ENCODE measurements at places on chromosomes 6 and 20.
A peak's percentile ranks its signal among the peaks of the same experiment; 100 is the strongest.

DNA sequence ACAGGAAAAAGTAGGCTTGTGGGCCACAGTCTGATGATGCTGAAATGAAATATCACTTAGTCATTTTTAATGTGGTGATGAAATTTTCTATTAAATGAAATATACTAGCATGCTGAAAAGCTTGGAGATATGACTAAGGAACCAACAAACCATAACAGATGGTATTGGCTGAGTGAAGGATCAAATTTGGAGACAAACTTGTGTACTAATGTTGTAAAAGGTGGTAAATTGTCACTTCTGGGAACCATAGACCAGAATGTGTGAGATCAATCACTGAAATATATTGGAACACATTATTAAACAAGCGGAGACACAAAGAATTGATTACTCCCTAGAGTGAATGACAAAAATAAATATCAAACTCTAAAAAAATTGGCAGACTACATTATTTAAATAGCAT is 232.4 kb downstream of the DOK5 start:
- no peak for DNase-seq

GRCh38 chr20:63518351-63518861 is 2.2 kb upstream of the PPDPF start:
- no peak for DNase-seq

GRCh38 chr6:82057846-82058554 is 189.5 kb downstream of the IBTK start:
- DNase-seq, result no peak

DNA sequence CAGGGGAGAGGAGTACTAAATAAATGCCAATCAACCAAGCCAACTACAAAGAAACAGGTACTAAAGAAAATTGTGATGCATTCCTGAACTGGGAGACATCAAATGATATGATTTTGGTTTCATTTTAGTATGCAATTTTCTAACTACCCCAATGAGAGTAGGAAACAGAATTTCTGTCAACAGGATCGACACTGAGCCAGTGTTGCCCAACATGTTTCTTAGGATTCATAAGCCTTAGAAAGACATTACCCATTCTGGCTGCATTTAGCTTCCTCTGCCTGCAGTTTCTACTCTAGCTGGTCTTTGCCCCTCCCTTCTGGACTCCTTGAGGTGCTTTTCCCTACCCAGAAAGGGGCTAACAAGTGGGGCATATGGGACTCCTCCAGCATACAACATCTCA is 49.8 kb downstream of the KCTD20 start:
- DNase-seq, result no peak

- no peak for DNase-seq
Observed at GRCh38 chr6:28002161-28002560, 45.1 kb downstream of the OR2B6 start.

GRCh38 chr6:35453236-35453635 is 1.1 kb downstream of the FANCE start:
- DNase-seq, result no peak

- no peak for DNase-seq
Observed at GRCh38 chr6:138503881-138504680, 4.8 kb upstream of the NHSL1 start.

DNA sequence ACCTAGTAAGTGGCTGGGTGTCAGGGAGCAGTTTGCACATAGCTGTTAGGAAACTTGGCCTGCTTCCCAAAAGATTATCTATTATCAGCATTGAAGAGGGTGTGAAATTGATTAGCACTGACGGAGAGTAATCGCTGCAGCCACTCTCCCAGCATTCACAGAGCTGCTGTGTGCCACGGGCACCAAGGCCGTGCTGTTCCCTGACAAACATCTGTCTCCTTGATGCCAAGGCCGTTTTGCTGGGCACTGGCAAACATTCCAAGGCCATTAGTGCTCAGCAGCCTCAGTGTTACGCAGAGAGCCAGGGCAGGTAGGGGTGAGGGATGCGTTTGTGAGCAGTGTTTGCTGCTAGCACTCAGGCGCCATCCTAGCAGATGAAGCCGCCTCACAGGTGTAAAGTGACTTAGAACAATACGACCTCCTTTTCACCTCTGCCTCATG is 57.7 kb upstream of the VSTM2L start:
- no peak for DNase-seq

DNA sequence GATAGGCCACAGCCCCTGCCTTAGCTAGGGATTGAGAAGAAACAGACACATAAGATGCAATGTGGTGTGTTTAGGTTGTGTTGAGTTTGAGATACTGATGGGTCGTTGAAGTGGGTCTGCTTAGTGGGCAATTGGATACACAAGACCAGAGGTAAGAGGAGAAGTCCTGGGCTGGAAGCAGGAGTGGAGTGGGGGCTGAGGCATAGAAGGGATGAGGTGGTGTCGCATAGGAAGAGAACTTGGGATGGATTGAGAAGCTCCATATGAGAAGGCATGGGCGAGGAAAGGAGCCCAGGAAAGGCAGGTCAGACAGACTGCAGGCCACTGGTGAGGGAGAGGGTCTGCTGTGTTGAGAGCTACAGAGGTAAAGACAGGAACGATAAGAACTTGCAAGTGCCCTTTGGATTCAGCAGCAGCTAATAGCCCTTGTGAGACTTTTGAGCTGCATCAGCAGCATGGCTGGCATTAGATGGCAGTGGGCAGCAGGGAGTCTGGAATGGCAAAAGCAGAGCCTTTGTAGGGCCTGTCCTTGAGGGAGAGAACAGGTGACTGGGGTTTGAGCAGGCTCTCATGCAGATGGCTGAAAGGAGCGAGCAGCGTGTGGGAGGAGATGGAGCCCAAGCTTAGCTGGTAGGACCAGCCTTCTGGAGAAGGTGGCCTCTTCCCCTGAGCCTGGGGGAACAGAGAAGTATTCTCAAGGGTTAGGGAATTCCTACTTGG is 33.2 kb downstream of the PLCG1 start:
- no peak for DNase-seq

DNA sequence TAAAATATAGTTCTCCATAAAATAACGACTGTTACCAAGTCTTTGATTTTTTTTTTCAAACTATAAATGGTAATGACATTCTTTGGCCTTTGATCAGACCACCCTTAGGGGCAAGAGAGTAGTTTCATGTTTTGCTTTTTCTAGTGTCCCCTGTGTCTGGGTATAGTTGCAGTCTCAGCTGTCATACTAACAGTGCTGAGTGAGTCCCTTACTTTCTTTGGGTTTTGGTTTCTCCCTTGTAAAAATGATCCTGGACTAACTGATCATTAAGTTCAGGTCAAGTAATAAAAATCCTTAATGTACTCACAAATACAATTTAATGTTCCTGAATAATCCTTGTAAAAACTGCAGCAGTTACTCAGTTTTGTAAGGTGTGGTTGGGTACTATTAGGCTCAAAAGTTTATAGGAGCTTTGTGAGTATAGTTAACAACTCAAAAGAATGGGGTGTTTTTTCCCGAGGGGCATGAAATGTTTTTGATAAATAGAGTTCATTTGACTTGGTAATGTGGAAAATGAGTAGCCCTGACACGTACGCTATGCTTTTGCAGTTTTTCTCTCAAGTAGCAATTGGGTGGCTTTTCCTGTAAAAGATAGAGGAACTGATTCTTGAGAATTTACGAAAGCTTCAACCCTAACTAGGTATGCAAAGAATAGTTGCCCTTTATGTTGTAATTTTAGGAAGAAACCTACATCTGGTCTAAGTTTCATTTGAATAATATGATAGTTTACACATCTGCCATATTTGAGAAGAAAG is 6.2 kb downstream of the PTPN1 start:
- DNase-seq, result peak; percentile 82

DNA sequence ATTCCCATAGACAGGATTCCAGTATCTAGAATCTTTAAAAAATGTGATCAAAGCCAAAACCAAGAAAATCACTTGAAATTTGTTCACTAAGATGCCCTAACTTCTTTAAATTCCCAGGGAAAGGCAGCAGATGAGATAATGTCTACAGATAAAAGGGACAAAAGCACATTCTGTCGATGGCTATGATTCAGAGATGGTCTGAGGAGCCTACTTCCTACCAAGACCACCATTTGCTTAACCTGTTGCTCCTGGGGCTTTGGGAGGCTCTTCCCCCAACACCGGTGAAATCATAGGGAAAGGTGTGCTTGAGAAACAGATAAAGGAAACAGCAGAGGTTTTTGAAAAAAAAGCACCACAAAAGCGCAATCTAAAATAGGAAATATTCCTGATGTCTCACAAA is 118.3 kb upstream of the MAP7 start:
- DNase-seq, result no peak

- peak; percentile 99 for DNase-seq
Observed at GRCh38 chr6:158869826-158870648, 50.9 kb upstream of the EZR start.

- DNase-seq, result no peak
Observed at GRCh38 chr20:32494483-32495216, 90.5 kb downstream of the NOL4L start.

DNA sequence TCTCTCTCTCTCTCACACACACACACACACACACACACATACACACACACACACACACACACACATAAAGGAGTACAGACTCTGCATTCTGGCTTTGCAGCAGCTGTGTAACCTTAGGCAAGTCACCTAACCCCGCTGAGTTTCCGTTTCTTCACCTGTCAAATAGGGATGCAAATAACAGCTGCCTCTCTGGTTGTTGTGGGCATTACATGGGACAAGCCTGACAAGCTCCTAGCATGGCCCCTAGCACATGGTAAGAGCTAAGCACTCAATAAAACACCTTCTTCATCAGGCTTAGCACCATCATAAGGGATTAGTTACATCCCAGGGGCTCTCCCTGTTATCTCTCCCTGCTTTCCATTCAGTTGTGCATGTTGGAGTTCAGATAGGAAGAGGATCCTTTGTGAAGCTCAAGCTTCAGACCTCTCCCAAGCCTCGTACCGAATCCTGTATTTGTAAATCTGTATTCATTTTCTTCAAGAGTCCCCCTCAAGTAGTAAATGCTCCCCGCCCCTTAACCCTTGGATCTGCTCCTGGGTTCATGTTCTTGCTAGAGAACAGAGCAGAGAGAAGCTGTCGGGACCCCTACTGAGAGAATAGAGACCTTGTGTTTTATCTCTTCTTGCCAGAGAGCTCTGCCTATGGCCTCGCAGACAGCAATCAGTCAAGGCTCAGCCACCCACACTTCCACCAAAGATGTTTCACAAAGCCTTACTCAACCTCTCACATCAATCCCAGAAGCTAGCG is 2.2 kb downstream of the SLC13A3 start:
- peak; percentile 24 for DNase-seq

- DNase-seq, result peak; percentile 84
Observed at GRCh38 chr20:8399947-8400346, 267.9 kb downstream of the PLCB1 start.

- DNase-seq, result no peak
Observed at GRCh38 chr20:2103461-2104153, 2.0 kb downstream of the STK35 start.

DNA sequence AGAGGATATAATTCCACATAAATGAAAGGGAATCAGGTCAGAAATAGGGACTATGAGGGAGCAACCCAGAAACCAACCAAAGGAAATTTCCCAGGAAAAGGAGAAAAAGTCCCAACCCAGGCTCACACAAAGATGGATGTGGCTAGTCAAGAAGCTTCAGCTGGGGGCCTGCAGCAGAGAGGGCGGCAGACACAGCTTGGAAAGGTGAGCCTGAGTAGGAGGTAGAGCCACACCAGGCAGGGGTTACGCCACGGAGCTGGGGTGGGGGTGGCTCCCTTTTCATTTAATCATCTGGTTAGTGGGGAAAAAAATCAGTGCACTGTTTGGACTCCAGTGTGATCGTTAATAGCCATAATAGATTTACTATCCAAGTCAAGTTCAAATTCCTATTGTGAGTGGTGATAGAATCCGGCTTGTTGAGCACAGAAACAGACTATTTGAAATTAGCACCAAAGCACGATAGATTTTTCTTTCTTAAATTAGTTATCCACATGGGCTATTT is 220.6 kb downstream of the TPBG start:
- DNase-seq, result no peak

DNA sequence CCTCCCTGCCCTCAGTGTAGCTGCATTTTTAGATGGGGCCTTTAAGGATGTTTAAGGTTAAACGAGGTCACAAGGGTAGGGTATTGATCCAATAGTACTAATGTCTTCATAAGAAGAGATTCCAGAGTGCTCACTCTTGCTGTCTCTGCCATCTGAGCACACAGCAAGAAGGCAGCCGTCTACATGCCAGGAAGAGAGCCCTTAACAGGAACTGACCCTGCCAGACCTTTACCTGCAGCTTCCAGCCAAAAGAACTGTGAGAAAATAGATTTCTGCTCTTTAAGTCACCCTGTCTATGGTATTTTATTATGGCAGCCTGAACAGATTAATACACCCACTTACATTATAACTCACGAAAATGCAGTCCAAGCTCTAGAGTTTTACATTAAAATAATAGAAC is 685.3 kb upstream of the MARCKS start:
- no peak for DNase-seq

DNA sequence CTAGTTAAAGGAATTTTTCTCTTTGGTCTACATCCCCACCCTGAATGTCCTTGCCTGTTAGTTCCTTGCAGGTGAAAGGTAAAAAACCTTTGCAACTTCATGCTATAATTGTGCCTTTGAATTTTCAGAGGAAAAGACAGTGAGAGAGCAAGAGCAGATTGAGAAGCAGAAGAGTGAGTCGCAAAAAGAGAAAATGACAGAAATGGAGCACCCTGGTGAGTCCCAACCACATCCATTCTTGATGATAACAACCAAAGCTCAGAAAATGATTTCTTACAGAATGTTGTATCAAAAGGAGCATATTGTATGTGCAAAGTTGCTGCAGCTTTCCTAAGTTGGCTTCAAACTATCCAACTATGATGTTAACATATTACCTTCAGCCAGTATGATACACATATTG is 165.2 kb upstream of the CENPW start:
- DNase-seq, result no peak

GRCh38 chr20:12786276-12786675 is 222.5 kb upstream of the SPTLC3 start:
- DNase-seq, result no peak

- DNase-seq, result no peak
Observed at GRCh38 chr6:126307849-126308248, 32.1 kb upstream of the CENPW start.

DNA sequence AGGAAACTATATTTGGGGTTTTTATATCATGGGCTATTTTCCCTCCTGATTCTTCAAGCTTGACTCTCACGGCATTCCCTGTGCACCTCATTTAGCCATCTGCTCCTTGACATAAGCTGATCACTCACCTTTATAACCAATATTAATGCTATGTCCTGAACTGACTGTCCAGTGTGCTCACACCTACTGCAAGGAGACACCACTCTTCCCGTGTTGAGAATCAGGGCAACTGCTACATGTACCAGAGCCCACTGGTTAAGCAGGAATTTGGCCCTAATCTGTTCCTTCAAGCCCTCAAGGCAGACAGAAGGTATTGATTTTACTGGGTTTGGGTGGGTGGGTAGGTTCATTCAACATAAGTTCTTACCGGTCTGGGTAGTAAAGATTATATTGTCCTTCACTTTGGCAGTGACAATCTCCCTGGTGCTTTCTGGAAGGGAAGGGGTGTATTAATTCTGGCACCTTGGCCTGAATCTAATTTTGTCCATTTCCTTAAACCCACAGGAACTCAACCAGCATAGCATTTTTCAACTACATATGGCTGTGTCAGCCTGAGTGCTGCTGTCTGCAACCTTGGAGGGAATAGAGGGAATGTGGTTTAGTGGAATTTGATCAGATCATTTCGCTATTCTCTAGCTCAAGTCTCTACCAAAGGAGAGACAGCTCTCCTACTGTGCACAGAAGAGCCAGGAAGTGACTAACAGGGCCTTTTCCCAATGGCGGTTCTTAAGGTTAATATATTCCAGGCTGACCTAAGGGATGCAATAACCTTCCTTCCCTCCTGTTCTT is 293.2 kb downstream of the BTBD9 start:
- no peak for DNase-seq

GRCh38 chr6:46240866-46241565 is 70.2 kb upstream of the ENPP5 start:
- no peak for DNase-seq

GRCh38 chr6:90343576-90343975 is 46.9 kb upstream of the BACH2 start:
- no peak for DNase-seq
